ENCODE measurements at places on chromosomes 1 and 21.
A peak's percentile ranks its signal among the peaks of the same experiment; 100 is the strongest.

DNA sequence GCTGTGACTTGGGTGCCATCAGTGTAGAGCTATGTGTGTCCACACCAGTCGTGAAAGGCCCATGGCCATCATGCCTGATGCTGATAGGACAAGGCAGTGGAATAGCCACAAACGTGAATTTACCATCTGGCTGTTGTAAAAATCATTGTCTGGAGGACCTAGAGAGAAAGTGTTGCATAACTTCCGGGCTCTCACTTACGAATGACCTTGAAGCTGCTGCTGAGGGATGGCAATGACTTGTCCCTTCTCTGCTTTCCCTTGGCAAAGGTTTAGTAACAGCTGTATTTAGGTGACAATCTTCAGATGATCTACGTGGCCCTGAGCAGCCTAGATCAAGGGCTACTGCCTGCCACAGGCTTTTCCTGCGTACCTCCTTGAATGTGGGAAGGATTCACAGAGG, 5.8 kb downstream of the ATP1B1 start:
- no peak for DNase-seq

GRCh38 chr1:35111106-35111505, 31.9 kb downstream of the ZMYM1 start:
- no peak for DNase-seq

DNA sequence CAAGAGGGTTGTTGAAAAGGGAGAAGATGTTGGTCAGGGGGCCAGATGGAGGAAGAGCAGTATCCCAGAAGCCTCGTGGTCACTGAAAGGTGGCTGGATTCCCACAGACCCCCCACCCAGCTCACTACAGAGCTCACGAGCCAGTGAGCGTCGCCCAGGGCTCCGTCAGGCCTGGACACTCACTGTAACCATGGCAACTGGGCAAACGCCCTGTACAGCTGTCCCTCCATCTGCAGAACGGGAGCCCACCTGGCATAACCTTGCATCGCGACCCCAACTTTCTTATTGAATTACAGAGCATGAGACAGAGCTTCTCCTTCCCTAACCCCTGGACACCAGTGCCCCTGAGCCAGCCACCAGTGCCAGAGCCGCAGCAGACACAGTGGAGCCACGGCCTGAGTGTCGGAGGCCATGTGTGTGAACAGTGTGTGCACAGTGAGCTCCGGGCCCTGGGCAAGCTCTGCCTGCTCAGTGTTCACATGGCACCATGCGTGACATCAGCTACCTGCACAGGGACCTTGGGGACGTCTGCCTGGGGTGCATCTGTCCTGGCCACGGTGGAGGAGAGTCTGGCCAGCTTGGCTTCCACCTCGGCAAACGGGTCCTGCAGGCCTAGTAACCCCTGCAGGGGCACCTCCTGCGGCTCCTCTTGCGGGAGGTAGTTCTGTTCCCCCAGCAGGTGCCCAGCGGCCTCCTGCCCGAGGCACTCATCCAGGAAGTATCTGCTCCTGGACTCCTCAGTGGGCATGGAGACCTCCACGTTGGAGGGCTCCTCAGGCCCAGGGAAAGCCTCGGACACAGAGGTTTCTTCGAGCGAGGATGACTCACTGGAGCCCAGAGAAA, 25.9 kb upstream of the DDOST start:
- no peak for DNase-seq

DNA sequence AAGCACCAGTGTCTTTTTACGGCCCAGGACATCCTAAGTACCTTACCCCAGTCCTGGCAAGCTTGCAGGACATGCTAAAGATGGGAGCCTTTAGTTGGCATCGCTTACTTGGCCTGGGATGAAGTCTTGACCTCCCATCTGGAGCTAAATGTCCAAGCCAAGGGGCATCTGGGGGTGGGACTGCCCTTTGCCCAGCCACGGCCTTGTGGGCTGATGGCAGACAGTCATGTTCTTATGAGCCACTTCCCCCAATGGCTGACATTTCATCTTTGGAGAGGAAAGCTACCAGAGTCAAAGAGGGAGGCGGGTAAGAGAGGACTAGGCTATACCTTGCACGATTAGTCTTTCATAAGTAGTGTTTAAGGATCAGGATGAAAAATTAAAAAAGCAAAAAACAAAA, 32.2 kb downstream of the OPTC start:
- DNase-seq = no peak

DNA sequence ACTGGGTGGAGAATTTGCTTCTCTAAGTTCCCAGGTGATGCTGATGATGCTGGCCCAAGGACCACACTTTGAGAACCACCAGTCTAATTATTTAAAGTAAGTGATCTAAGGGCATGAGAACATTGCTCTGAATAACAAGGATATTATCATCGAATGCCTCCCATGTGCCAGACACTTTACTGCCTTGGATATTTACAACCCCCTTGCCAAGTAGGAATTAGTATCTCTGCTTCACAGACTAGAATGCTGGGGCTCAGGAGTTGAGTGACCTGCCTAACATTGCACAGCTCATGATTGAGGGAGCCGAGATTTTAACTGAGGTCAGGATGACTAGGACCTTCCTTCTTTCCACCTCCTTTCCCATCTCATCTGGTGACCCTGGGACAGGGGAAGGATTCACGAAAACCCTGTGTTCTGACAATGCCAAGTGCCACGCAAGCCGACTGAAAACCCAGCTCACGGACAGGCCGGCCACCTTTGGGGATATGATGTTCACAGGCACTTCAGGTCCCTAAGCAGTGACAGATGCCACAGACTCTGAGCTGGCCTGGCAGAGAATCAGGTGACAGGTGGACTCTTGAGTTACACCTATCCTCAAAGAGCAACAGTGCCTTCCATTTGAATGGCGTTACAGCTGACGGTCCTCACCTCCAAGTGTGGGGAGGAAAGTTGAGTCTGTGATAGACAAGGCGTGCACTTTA, 230.7 kb downstream of the TOMM20 start:
- DNase-seq = peak; percentile 81

DNA sequence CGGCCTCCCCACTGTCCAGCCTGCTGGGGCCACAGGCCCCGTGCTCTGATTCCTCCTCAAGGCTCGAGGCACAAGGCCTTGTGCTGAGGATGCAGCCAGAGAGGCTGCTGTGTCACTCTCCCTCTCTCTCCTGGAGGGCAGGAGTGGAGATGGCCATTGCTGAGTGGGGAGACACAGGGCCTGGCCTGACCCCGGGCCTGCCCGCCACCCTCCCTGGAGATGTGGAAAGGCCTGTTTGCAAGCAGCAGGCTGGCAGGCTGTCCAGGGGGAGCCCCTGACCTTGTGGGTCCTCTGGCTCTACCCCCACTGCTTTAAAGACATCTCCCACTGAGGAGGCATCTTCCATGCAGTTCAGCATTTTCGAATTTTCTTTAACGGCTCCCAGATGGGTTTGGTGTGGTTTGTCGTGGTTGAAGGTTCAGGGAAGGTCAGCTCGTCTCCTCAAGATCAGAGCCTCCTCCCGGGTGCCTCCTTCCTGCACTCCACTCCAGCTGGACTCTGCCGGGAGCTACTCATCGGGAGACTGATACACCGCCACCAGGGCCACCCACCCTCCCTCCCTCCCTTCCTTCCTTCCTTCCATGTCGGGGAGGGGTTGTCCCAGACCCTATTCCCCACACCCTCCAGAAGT, 69.1 kb downstream of the SPSB1 start:
- no peak for DNase-seq

DNA sequence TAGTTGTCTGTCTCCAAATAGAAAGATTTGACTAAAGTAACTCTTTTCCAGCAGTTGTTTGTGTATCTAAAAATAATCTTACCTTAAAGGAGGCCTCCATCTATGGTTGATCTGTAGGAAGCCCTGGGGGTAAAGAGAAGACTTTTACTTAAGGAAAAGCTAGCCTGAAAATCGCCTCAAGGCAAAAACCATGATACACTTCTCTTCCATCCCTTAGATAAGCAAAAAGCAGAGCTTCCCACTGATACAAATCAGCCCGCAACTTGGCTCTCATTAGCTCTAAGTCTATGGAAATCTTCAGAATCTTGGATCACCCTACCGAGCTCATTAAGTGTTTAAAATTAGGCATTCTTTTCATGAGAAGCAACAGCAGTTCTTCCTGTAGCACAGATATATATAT, 576.9 kb upstream of the PTBP2 start:
- DNase-seq = no peak

- DNase-seq = no peak
Measured at GRCh38 chr1:19612530-19612929, 31.6 kb upstream of the NBL1 start.

DNA sequence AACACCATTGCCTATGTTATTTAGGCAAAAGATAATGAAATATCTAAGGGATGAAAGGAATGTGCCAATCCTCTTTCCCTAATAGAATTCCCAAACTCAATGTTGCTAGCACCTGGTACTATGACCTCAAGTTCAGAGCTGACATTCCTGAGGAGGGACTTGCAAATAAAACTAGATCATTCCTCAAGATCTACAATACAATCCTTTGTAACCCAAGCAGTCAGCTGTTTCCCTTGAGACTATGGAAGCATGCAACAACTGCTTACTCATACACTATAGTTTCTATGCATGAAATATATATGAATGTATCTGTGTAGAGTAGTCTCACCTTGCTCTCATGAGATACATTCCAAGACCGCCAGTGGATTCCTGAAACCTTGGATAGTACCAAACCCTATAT, 65.0 kb downstream of the ABL2 start:
- no peak for DNase-seq

DNA sequence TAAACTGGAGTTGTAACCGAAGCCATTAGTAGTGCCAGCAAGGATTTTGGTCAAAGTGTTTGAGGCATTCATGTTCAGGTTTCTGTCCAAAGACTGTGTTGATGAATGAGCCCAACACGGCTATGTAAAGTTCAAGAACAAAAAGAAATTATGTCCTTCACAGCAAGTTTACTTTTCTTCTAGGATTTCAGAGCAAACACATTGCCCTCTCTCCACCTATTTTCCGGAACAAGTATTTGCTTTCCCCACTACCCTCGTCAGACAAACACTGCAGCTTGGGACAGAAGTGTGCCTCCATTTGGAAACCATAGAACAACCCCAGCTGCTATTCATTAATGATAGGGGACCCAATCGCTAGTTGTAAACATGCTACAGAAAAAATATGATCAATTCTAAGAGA, 151.4 kb upstream of the C1orf105 start:
- peak; percentile 63 for DNase-seq

DNA sequence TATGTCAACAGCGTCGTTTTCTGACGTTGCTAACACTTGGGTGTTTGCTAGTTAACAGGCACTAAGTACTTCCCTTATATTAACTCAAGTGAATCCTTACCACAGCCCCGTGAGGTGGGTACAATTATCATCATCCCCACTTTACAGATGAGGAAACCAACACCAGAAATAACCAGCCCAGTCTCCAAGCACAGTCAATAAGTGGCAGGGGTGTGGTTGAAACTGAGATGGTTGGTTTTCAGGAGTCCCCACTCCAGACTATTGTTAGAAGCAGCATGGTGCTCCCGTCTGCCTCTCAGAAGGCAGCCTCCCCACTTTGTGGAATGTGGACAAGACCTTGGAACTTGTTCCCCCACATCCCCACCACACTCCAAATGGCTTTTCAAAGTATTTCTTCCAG, 45.7 kb upstream of the ACOT11 start:
- no peak for DNase-seq

DNA sequence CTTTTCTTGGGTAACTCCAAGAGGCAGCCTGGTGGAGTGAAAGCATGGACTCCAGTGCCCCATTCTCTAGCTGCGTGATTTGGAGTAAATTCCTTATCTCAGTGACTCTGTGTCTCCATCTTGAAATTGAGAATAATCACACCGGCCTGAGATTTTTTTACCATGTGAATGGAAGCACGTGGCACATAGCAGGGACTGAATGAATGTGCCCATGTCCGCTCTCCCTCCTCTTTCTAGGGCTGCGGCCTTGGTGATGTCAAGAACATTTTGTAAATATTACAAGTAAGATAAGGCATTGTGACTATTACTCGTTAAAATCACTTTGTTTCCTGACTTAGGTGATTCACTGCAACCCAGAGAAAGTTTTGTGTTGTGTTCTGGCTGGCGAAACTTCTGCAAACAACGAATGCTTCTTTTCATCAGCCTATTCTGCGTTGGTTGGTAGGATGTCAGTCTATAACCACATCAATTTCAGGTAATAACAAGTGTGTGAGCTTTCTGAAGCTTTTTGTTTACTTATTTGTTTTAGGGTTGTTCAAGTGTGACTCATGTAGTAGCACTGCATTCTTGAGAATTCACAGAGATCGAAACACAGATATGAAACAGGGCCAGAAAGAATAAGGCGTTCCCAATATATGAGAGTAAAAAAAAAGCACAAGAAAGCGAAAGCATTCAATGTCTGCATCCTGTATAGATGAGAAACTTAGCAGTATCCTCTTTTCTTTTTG, 135.7 kb upstream of the SLC45A1 start:
- peak; percentile 71 for DNase-seq

GRCh38 chr1:225427235-225428067, at the start of gene LBR:
LBR (minus strand) TSS chr1:225428038; CDS start chr1:225424075, 3,963 bp downstream.
- no peak for DNase-seq

- no peak for DNase-seq
Measured at GRCh38 chr21:14482165-14482564, 64.0 kb downstream of the SAMSN1 start.

DNA sequence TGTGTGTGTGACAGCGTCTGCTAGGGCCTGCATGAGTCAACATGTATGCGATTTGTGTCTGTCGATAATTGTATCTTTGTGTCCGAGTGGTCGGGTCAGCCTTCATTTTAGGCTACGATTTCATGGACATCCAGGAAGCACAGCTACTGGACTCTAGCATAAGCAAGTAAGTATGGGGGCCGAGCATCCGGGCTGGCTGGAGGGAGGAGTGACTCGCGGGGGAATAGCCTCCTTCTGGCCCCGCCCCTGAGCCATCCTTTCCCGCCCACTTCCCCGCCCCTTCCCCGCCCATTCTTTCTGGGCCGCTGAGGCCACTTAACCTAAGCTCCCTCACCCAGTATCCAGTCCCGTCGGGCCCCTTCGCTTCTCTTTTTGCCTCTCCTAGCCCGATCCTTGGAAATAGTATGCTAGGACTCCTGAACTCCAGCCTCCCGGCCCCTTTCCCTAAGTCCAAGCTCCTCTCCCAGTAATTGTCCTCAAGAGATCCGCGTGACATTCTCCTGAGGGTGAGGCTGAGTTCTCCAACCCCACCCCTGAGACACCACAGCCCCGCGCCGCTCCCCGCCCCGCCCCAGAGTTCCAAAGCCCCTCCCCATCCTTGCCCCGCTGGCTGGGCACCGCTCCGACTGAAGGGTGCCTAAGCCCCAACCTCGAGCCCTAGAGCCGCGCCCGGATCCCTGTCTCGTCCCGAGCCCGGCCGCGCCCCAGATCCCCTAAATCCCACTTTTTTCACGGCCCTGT, 1.2 kb downstream of the MAP3K6 start:
- DNase-seq = peak; percentile 81

- DNase-seq = no peak
Measured at GRCh38 chr1:205358579-205358978, 1.9 kb upstream of the KLHDC8A start.

Measured in NCI-H510A treated with DMSO at 0.1 percent for 48 hours (cell line).